Fibroblast of skin of left biceps (primary cell): ENCODE measurements at places on chromosomes 5 and 9.
A peak's percentile ranks its signal among the peaks of the same experiment; 100 is the strongest.

GRCh38 chr9:113600023-113600823 lies 136.7 kb downstream of the RGS3 start:
- DNase-seq = no peak

DNA sequence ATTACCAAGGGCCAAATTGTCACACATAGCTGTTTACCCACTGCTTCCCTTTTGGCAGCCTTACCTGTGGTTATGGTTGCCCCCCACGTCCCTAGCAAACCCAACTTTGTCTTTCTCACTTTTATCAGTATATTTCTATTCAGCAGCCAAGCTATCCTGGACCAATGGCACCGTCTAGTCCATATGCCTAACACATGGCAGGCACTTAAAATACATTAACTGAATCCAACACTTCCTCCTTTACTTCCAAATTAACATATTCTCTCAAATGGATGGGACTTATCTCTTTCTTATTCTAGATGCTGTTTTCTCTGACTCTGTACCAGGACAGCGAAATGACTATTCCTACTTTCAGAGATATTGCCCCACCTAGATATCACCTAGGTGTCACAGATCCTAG lies 50.9 kb upstream of the SLC44A1 start:
- no peak for DNase-seq

GRCh38 chr5:673831-674629 lies 19.1 kb downstream of the TPPP start:
- no peak for DNase-seq

GRCh38 chr9:18666986-18667772 lies 193.2 kb downstream of the ADAMTSL1 start:
- DNase-seq = no peak

DNA sequence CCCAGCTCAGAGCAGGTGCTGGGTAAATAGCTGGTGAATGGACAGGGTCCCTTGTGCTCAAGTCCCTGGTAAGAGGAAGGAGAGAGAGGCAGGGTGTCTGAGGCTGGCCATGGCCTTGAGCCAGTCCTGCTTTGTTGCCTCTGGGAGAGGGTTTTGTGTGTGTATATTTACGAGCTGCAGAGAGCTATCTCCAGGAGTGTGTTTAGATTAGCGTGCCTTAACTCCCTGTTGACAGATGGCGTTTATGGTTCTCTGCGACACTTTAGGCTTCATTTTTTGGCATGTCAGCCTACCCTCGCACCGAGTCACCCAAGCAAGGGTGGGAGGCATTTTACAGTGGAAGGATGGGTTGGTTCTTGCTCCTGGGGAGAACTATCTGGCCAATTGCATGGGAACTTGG lies 22.2 kb downstream of the HMCN2 start:
- no peak for DNase-seq

GRCh38 chr9:122031157-122031556 lies 62.0 kb downstream of the TTLL11 start:
- no peak for DNase-seq

- no peak for DNase-seq
These were observed 16.3 kb downstream of the DAPK1 start for GRCh38 chr9:87513880-87514535.

GRCh38 chr9:113154471-113154870 lies 3.7 kb downstream of the SLC31A2 start:
- no peak for DNase-seq

DNA sequence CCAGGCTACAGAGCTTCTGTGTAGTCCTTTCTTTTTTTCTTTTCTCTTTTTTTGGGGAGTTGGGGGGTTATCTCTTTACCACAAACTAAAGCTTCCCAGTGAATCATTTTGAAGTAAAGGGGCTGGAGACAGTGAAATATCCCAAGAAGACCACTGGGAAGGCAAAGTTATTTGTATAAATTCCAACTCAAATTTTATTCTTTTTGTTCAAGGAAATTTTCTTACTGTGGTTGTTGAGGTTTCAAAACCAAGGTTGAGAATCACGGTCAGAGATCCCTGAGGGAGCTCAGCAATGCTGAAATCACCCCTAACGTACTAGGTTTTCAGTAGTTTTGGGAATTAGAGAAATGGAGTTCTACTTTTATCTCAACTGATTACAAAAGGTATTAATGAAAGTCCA lies 175.7 kb downstream of the ARHGEF28 start:
- no peak for DNase-seq

- peak; percentile 77 for DNase-seq
These were observed 44.9 kb downstream of the MACROH2A1 start for GRCh38 chr5:135353952-135354721.

DNA sequence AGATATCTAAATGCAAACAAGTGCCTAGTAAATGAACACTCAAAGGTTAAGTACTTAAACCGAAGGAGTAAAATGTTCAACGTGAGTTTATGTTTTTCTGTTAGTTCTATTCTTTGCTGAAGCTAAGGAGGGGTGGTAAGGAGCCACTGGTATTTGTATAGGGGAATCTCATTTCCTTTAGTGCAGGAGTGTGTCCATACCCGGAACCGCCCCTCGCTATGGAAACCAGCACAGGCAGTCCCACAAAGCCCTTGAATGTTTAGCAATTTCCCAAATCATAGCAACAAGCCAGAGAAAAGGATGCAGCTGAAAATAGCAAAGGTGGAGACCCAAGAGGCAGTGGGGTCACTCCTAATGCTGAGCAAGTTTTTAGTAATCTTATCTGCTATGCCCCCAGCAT lies 78.8 kb upstream of the STK32A start:
- DNase-seq = no peak

- no peak for DNase-seq
These were observed 10.5 kb upstream of the AHRR start for GRCh38 chr5:310941-311434.

GRCh38 chr9:108297073-108297472 lies 558.7 kb downstream of the ACTL7B start:
- peak; percentile 87 for DNase-seq

- no peak for DNase-seq
These were observed 300.0 kb upstream of the TRPC7 start for GRCh38 chr5:136665331-136665730.

DNA sequence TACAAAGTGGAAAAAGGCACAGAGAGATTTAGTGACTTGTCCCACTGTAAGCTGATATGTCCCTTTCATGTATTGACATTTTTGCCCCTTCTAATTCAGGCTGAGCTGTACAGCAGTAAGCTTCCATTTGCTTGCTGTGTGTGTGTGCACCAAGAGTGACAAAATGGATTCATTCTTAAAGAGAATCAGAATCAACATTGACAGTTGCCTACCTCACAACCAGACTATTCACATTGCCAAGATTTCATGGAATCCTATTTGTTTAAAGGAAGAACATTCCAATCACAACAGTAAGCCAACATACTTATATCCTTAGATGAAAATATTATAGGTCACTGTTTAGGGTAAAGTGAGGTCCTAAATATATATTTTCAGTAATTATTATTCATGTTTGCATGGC lies 102.6 kb downstream of the TMEM232 start:
- DNase-seq = peak; percentile 35

GRCh38 chr5:118270526-118270925 lies 717.8 kb downstream of the DTWD2 start:
- no peak for DNase-seq

- no peak for DNase-seq
These were observed 138.8 kb downstream of the HSD17B3 start for GRCh38 chr9:96163161-96163560.

DNA sequence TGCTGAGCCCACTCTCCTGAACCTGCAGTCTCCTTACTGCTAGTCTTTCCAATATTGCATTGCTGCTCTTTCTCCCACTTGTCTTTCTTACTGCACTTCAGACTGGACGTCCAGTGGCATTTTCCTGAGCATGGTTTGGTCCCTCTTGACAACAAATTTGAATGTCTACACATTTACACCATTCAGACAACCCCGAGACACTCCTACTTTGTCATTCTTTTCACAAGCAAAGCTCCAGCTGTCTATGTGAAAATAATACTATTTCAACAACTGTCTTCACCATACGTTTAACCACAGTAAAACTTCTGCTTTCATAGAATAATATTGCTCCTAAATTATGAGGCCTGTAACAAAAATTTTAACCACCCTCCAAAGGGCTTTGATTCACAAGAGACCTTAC lies 10.4 kb upstream of the APTX start:
- DNase-seq = no peak

- peak; percentile 29 for DNase-seq
These were observed 52.9 kb downstream of the CETN3 start for GRCh38 chr5:90356622-90357021.

- peak; percentile 2 for DNase-seq
These were observed 621 bp downstream of the AK6 start for GRCh38 chr5:69368458-69369339.

DNA sequence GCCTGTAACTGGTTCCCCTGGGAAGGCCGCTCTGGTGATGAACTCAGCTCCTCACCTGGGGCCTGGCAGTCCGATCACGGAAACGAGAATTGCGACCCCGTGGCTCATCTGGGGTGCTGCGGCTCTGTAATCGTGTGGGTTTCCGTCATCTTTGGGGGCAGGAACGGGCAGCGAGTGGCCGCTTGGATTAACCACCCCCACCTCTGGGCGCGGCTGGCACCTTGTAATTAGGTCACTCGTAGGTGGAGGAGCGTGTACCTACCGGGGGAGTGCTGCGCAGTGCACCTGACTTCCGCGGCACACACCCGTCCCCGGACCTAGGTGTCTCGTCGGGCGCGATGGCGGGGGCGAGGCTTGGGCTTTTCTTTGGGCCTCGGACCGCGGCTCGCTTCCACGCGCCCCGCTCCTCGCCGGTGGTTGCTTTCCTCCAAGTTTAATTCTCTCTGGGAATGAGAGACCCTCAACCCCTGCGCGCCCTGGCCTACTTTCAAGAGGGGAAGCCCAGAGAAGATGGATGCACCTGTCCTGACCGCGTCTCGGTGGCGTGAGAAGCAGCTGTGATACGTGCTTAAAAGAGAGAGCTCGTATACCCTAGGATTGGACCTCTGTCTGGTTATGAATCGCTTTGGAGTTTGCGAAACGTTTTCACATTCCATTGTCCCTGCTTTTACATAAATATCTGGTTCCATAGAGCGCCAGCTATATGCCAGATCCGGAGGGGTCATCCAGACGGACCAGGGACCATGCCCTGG lies 744 bp upstream of the PPP2CA start:
- no peak for DNase-seq

- DNase-seq = no peak
These were observed 395.1 kb upstream of the RPS23 start for GRCh38 chr5:82673057-82673809.

- no peak for DNase-seq
These were observed 2.7 kb upstream of the PDGFRB start for GRCh38 chr5:150158170-150158949.

DNA sequence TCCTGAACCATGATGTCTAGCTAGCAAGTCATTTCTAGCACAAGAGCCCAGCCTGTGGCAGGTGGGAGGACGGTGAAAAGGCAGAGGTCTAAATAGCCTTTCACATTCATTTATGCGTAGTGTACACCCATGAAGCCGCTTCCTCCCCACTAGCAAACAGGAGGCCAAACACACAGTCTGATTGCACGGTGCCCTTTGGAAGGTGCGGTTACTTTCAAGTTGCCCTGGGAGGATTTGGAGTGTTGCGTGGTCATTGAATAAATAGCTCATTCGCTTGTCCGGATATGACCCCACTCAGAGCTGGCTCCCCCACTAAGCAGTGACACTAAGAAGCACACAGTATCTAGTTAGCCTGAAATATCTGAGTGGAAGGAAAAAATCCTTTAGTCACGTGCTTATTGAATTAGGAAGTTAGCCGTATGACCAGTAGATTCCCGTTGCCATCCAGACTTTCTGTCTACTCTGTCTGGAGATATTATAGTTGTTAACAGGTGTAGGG lies 664 bp upstream of the ARSB start:
- DNase-seq = no peak

DNA sequence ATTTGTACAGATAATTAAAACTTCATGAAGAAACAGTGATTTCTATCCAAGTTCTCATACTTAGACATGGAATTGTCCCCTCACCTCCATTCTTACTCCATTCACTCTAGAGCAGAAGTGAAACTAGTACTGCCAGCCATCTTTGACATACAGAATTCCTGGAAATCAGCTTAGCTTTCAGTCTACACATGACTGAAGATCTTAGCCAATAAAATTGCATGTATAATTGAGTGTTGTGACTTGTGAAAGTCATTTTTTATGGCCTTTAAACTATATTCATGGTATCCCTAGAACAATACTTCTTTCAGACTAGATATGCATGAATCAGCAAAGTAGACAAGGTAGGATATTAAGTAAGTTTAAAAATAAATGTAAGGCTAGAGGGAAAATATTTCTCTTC lies 705.2 kb upstream of the ZNF608 start:
- no peak for DNase-seq

GRCh38 chr5:164277720-164278119 lies 772.3 kb downstream of the MAT2B start:
- DNase-seq = no peak

GRCh38 chr5:138148811-138149210 lies 9.6 kb upstream of the NME5 start:
- DNase-seq = peak; percentile 18

DNA sequence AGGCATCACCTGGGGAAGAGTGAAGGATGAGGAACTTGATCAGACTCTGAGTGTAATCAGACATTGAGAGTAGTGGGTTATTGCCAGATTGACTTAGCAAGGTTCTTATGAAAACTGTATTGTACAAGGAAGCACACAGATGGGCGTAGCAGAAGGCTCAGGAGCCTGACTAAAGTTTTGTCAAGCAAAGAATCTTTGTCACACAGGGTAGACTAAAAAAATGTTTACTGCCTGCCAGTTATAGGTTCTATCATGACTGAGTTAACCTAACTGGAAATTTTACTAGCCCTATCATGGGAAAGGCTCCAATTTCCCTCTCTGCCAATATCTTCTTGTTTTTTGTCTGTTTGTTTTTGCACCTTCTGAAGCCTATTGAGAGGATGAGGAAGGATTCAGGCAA lies 19.1 kb downstream of the CAMK4 start:
- DNase-seq = no peak

GRCh38 chr5:111582993-111583601 lies 70.8 kb upstream of the STARD4 start:
- peak; percentile 91 for DNase-seq

- no peak for DNase-seq
These were observed 31.5 kb upstream of the PPP3R2 start for GRCh38 chr9:101626295-101626694.

DNA sequence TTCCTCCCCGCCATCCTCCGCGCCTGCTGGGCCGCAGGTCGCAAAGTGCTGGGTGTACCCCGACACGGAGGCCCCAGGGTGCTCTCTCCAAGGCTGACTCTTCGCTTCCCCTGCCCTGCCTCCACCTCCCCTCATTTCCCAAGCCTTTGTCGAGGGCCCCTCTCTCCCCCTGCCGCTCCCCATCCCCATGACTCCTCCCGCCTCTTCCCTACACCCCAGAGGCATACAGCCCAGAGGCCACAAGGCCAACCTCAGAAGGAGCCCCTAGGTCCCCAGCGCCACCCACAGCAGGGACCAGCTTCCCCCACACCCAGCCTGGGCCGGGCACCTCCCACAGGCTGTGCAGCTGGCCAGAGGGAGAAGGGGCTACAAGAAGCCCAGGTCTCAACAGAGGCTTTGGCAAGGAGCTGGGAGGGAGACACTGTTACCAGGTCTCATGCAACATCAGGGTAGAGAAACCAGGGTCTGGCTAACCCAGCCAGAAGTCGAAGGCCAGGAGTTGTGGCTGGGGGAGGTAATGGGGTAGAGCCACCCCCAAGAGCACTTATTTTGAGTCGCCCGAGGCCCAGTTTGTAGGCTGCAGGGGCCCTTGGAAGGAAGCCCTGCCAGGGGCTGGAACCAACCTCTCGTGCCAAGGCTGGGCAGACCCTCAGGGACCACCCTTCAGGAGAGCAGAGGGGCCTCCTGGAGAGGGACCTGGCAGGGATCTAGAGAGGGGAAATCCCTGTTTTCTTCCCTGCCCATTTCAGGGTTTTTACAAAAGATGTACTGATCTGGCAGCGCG lies 24.5 kb upstream of the SARDH start:
- DNase-seq = no peak

GRCh38 chr9:117293206-117294114 lies 121.4 kb downstream of the ASTN2 start:
- no peak for DNase-seq
